ENCODE measurements at places on chromosomes 1 and 21.
A peak's percentile ranks its signal among the peaks of the same experiment; 100 is the strongest.

- DNase-seq, result peak; percentile 59
These were observed 90.7 kb upstream of the VAMP3 start for GRCh38 chr1:7680207-7680954.

DNA sequence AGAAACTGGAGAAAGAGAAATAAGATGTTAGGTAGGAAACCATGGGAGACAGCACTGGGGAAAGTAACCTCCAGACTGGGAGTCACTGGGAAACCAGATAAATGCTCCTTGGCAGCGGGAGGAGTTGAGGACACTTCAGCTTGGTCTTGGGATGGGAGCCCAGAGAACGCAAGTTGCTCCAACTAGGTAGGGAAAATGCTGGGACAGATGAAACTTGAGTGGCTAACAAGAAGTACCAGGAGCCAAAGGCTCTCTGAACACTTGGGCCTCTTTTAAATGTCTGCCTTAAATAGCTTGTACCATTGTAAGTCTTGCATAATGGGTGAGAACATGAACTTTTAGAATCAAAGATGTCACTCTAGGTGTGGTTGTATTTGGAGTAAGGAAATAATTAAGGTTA, 3.0 kb downstream of the NMNAT1 start:
- no peak for DNase-seq

- peak; percentile 16 for DNase-seq
These were observed 145.3 kb downstream of the PSMG1 start for GRCh38 chr21:39037807-39038405.

GRCh38 chr1:52795464-52795863, 47.1 kb upstream of the ZYG11A start:
- no peak for DNase-seq

DNA sequence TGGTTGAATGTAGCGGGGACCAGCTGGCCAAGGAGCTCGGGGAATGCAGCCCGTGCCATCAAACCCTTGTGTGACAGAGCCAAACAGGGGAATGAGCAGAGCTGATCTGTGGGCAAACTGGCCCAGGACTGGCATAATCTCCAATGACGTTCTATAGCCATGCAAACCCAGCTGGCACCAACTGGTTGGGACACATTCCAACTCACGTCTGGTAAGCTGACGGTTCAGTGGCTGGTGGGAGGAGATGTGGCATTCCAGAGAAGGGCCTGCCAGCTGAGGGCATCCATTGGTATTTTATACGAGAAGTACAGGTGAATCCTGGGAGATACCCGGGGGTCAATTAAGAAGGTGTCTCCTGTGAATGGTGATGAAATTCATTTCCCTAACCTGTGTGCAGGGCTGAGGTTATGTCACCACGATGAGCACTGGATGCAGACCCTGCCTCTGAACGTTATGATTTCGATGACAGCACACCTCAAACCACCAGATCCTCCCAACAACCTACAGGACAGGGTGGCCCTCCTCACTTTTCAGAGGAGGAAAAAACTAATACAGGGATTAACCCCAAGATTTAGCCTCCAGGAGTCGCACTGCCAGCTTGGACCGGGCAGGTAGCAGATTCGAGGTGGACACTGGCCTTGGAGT, 39.0 kb upstream of the RUNX3 start:
- no peak for DNase-seq

GRCh38 chr1:175204330-175204729, 11.8 kb upstream of the KIAA0040 start:
- peak; percentile 61 for DNase-seq

GRCh38 chr1:24727501-24728216, 17.6 kb upstream of the CLIC4 start:
- DNase-seq, result peak; percentile 46

- no peak for DNase-seq
These were observed 38.0 kb downstream of the CD58 start for GRCh38 chr1:116532671-116533428.

DNA sequence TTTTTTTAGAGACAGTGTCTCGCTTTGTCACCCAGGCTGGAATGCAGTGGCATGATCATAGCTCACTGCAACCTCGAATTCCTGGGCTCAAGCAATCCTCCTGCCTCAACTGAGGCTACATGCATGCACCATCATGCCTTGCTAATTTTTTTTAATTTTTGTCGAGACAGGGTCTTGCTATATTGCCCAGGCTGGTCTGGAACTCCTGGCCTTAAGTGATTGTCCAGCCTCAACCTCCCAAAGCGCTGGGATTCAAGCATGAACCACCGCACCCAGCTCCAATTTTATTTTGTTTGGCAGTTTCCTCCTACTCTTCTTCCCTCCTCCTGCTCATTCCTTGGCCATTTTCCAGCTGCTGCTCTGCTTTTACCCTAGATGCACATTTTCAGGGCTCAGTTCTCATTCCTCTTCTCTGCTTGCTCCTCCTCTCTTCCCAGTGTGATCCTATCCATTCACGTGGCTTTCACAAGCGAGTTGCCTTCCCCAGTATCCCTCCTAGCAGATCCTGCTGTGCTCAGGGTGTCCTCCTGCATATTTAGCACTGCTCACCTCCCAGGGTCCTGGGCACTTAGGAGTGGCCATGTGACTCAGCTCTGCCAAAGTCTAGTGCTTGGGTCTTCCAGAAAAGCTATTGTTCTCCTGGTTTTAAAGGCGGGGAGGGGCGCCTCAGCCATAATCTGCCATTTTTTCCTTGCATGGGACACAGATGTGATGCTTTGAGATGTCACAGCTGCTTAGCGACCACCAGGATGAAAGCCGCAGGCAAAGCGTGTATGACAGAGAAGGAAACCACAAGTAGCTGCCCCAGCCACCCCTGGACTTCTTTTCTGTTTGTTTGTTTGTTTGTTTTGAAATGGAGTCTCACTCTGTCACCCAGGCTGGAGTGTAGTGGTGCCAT, 33.7 kb downstream of the PSEN2 start:
- DNase-seq, result no peak

GRCh38 chr1:8727809-8728213, 89.6 kb downstream of the RERE start:
- DNase-seq, result no peak

DNA sequence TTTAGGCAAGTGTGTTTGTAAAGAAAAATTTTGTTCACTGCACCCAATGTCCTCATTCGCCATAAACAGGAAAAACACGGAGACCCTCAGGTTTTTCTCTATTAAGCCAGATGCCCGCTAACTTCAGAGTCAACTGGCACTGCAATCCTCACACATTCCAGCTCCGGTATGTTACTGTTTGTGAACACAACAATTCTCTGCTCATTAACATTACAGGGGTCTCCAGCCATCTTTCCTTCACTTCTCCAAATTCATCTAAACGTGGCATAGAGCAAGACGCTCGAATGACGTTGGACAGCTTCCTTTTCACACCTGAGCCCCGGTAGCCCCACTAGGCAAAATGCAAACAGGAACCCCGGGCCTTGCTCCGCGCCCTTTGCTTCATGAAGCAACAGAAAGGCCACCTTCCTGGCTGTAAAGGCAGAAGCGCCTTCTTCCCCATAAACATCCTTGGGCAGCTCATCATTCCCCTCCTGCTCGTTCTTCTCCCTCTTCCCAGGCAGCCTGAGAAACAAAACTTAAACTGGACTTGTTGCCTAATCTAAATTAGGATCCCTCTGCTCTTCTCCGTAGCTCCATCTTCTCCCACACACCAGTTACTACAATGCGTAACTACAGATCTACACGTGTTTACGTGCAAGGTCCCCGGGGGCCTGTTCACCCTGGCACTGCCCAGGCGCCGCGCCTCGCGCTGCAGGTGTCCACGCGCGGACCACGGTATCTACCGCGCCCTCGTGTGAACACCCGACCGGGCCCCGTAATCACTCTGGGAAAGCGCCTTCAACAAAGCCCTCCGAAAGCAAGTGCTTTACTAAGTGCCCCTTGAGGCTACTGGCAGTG, 1.2 kb downstream of the LBR start:
- DNase-seq, result peak; percentile 57

DNA sequence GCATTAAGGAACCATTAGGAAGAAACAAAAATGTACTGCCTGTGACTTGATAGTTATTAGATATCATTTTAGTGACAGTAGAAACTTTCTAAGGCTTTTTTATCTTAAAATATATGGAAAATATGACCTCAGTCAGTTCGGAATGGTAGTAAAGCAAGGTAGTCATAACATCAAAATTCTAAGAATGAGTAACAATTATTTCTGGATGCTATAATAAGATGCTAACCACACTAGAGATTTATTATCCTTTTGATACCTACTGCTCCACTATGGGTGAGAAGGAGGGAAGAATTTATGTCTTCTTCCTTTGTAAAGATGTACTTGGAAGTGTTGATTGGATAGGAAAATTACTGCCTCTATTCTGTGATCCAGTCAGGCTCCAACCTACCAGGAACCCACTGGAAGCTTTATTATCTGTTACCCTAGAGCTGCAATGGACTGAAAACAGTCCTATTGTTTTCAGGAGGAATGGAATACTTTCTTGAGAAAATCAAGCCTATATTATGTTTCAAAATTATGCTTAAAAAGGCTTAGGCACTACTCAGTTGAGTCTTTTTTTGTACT, 8.8 kb downstream of the FMN2 start:
- DNase-seq, result no peak

- no peak for DNase-seq
These were observed 83.1 kb downstream of the ESRRG start for GRCh38 chr1:216640100-216640499.

- no peak for DNase-seq
These were observed 10.1 kb upstream of the MAP1LC3C start for GRCh38 chr1:242008826-242009495.

DNA sequence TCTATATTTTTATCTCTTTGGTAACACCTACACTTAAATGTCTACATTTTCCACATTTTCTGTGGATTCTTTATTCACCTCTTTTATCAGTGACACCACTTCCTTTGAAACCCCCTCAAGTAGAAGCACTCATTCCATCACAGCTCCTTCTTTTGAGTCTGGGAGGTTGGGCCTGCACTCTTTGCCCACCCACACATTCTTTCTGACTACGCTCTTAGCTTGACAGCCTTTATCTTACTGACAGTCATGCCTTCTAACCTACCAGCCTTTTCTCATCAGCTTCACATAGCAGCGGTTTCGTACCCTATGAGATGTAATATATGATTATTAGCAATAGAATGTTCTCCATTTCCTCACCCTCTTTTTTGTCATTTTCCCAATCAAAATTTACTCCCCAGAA, 151.9 kb downstream of the TNFSF18 start:
- DNase-seq, result peak; percentile 16

DNA sequence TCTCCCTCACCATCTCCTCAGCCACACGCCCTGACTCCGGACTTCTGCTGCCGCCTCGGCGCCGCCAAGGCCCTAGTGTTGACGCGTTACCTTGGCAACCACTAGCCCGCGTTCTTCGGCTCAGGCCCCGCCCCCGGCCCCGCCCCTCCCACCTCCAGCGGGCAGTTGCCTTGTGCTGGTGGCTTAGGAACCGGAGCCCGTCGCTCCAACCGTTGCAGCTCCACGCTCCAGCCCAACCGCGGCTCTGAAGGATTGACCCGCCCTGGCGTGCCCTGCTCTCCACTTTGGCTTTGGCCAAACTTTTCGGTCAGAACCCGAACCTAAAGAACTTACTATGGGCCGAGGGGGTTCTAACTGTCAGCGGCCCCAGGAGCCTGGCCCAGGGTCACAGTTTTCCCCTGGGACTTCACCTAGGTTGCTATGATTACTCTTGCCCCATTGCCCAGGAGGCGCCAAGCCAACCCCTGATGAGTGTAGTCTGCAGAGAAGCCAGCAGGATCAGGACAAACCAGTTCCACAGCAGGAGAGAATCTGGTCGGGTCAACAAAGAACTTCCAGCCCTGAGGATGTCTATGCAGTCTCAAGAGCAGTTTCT, at the start of gene CFAP45:
TSS of gene CFAP45 (minus strand) at position 80 of the 595 bp plus-strand sequence. CDS start at position 13, 67 bp downstream.
- DNase-seq, result peak; percentile 55

DNA sequence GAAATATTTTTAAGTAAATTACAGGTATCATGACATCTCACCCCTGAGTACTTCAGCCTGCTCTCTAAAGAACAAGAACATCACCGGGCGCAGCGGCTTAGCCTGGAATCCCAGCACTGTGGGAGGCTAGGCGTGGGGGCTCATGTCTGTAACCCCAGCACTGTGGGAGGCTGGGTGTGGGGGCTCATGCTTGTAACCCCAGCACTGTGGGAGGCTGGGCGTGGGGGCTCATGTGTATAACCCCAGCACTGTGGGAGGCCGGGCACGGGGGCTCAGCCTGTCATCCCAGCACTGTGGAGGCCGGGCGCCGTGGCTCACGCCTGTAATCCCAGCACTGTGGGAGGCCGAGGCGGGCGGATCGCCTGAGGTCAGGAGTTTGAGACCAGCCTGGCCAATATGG, 7.7 kb upstream of the CDK11B start:
- no peak for DNase-seq

- peak; percentile 20 for DNase-seq
These were observed 34.9 kb downstream of the AHDC1 start for GRCh38 chr1:27569088-27569460.

- DNase-seq, result no peak
These were observed 8.6 kb downstream of the RO60 start for GRCh38 chr1:193068013-193068412.

DNA sequence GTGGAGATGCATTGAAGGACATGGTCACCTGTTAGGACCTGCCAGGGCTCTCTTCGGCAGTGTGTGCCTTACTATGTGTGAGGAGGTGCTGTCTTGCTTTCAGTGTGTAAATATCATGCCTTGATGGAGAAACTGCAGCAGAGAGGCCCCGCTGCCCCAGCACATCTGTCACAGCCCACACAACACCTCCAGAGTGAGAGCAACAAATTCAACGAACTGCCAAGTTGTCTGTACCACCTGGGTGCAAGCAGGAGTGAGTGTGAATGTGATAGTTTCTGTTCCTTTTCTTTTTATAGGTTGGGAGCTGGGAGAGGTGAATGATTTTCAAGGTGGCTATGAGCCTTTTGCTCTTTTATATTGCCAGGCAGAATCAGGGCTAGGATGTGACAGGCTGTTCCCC, 114.6 kb upstream of the KIAA0040 start:
- DNase-seq, result no peak

- peak; percentile 53 for DNase-seq
These were observed 27.3 kb downstream of the GPR157 start for GRCh38 chr1:9101510-9102146.

GRCh38 chr1:236393681-236394481, at the start of gene EDARADD:
Gene EDARADD (plus strand): TSS chr1:236394286. CDS start chr1:236394445, 159 bp downstream.
- no peak for DNase-seq

DNA sequence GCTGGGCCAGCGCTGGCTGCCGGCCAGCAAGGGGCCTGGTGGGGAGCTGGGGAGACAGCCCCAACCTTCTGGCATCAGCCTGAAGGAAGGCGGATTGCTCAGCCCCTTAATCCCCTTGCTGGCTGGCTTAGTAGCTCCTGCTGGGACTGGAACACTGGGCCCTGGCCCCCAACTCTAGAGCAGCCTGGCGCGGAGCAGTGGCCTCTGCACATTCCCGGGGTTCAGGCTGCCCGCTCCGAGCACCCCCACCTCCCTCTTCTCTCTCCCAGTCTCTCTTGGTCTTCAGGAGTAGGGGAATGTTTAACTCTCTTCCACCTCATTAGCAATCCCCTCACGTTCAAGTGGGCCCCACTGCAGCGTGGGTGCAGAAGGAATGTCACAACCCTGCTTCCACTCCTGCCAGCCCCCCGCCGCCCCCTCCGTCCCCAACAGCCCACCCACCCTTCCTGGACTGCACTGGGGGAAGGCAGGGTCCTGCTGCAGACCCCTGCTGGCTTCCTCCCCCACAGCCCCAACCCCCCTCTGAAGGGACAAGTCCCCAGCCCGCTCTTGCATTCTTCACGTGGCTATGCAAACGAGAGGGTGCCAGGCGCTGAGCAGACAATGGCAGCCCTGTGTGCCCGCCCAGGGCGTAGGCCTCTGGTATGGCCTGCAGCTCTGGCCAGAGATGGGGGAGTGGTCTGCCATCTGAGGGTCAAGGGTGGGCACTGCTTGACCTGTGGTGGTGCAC, 980 bp upstream of the CLDN19 start:
- DNase-seq, result no peak
